ENCODE measurements at places on chromosomes 4 and X.
A peak's percentile ranks its signal among the peaks of the same experiment; 100 is the strongest.

DNA sequence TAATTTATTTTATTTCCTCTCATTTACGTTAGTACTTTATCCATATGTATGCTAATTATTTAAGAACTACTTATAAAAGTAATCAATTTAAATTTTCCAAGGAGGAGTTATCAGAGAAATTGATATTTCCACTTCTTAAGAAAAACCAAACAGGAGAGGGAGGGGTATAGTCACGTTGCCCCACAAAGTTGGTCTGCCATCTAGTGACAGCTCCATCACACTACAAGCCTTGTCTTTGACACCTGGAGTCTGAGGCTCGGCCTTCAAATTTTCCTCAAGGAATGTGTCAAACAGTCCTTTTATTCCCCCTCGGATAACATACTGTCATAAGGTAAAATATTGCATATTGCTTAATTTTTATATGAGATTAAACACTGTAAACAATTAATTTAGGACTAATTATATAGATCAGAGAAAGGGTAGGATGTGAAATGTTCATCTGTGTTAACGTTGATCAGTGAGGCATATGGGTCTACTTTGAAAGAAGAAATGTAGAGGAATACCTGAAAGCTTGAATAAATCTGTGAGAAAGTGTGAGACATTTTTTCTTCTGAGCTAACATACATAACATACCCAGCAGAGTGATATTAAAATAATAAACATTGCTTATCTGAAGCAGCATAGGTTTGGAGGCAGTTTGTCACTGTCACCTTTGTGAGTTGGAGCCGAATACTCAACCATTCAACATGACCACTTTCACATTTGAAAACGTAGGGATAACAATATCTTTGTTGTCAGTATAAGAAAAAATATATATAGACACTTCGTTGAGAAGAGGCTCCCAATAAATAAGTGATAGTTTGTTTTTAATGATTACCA, 114.4 kb downstream of the GLRA3 start:
- peak; percentile 1 for DNase-seq

DNA sequence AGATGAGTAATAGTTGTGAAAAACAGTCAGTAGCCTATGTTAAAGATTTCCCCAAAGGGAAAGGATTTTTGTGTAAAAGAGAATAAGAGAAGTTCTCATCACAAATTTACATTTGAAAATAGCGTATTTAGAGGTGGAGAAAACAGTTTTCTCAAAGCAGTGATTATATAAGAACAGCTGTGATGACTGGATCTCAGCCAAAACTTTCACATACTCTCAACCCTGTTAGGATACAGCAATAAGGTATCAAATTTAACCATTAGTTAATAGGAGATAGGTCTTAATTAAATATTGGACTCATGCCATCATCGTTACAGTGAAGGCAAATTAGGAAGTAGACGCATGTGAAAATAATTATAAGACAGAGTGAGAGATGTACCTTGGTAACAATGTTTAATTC, 622.7 kb downstream of the PCDH18 start:
- no peak for DNase-seq

GRCh38 chr4:87257523-87257922, 37.1 kb upstream of the KLHL8 start:
- no peak for DNase-seq

- no peak for DNase-seq
Measured at GRCh38 chr4:164542431-164542830, 211.5 kb upstream of the SMIM31 start.

GRCh38 chrX:123731258-123731986, 1.4 kb downstream of the THOC2 start:
- peak; percentile 5 for DNase-seq

GRCh38 chrX:1535241-1536041, 1.5 kb downstream of the P2RY8 start:
- DNase-seq, result no peak

DNA sequence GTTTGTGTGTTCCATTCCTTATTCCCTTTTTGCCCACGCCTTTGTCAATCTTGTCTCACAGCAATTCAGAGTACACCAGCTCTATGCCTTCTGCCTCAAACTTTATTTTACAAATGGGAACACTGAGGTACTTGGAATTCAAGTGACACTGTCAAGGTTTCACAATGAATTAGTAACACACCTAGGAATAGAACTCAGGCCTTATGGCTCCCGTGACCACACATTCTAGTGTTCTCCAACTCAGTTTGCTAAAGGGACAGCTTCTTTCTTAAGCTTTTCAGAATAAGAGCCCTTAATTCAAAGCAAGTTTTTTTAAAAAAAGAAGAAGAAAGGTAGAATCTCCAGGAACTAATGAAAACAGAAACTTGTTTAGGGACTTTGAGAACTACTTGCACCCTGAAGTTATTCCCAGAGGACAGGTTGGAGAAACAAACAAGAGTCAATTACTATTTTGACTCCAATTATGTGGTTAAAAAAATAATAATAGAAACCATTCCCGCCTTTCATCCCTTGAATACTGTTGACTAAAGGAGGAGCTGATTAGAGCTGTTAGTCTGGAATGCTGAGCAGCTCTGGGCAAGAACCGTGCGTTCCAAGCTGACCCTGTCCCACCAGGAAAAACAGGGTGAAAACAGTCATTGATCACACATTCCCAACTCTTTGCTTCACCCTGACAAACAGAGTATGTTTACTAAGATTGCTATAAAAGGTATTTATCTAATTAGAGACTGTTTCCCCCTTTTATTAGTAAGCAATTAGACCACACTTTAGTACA, 408.8 kb upstream of the CNKSR2 start:
- no peak for DNase-seq

- peak; percentile 96 for DNase-seq
Measured at GRCh38 chrX:65706041-65706828, 38.8 kb downstream of the MSN start.

DNA sequence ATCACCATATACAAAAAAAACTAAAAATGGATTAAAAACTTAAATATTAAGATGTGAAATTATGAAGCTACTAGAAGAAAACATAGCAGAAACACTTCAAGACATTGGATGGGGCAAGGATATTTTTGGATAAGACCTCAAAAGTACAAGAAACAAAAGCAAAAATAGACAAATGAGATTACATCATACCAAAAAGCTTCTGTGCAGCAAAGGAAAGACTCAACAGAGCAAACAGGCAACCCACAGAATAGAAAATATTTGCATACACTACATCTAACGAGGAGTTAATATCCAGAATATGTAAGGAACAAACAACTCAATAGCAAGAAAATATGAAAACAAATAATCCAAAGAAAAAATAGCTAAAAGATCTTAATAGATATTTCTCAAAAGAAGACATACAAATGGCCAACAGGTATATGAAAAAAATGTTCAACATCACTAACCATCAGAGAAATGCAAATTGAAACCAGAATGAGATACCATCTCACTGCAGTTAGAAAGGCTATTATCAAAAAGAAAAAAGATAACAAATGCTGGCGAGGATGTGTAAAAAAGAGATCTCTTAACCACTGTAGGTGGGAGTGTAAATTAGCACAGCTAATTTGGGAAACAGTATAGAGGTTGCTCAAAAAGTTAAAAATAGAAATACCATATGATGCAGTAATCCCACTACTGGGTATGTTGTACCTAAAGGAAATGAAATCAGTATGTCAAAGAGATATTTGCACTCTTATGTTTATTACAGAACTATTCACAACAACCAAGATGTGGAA, 17.8 kb upstream of the LRCH2 start:
- no peak for DNase-seq

GRCh38 chr4:162498168-162498567, 334.4 kb upstream of the FSTL5 start:
- DNase-seq, result no peak

- DNase-seq, result no peak
Measured at GRCh38 chr4:3221184-3221494, 27.8 kb upstream of the MSANTD1 start.

- peak; percentile 63 for DNase-seq
Measured at GRCh38 chr4:54877006-54877405, 219.2 kb downstream of the KIT start.

GRCh38 chrX:19739683-19740082, 147.7 kb downstream of the SH3KBP1 start:
- peak; percentile 77 for DNase-seq

DNA sequence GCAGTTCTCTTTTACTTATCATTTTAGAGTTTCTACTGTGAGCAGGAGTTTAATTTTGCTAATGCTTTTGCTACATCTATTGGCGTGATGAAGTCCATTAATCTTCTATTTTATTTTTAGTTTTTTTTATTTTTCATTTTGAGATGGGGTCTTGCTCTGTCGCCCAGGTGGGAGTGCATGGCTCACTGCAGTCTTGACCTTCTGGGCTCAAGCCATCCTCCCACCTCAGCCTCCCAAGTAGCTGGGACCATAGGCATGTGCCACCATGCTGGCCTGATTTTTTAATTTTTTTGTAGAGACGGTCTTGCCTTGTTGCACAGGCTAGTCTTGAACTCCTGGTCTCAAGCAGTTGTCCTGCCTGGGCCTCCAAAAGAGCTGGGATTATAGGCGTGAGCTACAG, 9.4 kb downstream of the ZFX start:
- no peak for DNase-seq

DNA sequence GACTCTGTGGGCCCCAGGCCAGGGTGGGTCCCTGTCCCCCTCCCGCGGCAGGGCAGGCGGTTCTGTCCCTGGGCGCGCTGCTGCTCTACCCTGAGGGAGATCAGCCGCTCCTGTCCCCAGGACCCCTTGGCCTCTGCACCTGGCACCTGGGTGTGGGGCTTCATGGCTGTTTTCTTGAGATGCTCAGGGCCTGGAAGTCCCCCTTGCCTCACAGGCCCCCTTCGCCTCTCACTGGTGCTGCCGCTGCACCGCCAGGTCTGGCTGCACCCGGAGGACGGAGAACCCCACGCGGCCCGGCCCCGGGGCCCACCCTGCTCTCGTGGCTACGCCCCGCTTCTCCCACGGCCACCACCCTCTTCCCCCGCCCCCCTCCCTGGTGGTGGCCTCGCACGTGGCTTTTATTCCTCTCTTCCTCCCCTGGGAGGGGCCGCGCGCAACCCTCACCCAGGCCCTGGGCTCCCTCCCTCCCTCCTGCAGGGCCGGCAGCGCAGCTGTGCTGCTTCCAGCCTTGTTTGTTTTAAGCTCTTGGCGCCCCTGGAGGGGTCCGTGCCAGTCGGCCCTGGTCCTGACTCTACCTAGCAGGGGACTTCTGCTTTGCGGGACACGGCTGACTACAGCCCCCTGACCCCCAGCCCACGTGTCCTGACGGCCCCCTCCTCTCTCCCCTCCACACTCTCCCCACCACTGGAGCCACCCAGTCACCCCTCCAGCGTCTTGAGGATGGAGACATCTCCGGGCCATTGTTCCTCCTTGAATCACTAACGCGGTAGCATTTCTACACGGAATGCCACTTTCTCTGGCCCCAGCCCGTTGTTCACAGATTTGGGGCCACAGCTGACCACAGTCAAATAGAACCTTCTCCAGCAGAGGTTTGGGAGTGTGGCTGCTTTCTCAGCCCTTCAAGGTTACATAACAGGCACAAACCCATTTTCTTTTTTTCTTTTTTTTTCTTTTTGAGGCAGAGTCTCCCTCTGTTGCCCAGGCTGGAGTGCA, 20.6 kb upstream of the CLDN24 start:
- DNase-seq, result no peak

GRCh38 chr4:141328560-141329173, 108.0 kb downstream of the ZNF330 start:
- DNase-seq, result no peak

Measured in RPMI7951 (cell line).